ENCODE measurements at places on chromosomes 7 and 10.

DNA sequence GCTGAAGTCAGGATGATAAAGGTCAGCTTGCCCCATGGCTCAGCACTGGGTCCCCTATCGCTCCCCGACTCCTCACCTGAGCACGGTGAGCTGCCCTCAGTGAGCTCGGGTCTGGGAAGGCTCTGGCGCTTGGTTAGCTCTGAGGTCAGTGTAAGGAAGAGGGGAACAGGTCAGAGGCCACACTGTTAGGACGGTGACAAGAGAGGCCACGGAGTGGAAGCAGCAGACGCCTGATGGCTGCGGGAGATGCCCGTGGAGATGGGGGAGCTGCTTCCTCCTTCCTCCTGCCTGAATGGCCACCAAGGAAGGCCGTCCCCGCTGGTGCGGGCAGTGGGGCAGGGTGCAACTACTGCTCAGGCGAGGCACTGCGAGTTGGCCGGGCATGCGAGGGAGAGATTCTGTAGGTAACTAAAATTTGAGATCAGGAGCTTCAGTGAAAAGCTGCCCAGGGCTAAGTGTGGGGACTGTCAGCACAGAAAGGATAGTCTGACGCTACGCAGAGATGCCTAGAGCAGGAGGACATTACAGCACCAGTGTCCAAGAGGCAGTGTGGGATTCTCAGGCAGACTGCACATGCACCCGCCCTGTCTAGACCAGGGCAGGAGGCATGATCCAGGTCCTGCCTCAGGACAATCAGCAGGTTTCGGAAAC is 231.3 kb upstream of the GRB10 start:
- no peak for DNase-seq

DNA sequence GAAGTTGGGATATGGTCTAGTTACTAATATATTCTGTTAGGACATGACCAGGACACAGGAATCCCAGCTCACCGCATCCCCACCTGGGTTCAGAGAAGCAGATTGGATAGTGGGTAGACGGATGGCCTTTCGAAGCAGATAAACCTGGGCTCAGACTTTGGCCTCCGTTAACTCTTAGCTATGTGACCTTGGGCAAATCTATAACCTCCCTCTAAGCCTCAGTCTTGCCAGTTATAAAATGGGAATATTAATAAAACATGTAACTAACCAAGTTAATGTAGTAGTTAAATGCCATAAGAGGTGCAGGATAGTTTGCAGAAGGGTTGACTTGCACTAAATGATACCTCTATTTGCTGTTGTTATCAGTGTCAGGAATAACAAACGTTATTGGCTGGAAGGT is 127.6 kb upstream of the JCAD start:
- DNase-seq: no peak

GRCh38 chr10:101222683-101223273 is 6.5 kb downstream of the LBX1 start:
- DNase-seq: no peak

GRCh38 chr7:33666531-33666930 is 238.8 kb upstream of the BMPER start:
- no peak for DNase-seq

DNA sequence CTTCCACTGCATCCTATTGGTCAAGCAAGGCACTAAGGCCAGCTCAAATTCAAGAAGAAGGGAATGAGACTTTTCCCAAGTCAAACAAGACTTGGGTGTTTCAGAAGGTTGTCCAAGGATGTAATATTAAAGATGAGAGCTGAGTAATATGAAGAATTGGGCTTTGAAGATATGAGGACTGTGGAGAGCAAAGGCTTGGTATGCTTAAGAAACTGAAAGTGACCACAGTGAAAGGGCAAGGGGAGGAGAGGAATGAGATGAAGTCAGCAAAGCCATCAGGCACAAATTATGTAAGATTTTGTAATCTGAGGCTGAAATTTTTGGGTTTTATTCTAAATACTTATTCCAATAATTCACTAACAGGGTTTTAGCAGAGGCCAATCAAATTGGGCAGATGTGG is 38.6 kb upstream of the NPY start:
- no peak for DNase-seq

GRCh38 chr10:44416021-44416771 is 31.3 kb upstream of the CXCL12 start:
- DNase-seq: no peak

GRCh38 chr7:158975526-158976467 is 119.4 kb downstream of the DYNC2I1 start:
- peak; percentile 56 for DNase-seq

Measured in T-helper 2 cell (primary cell).